ENCODE measurements at places on chromosomes 3 and 15.
A peak's percentile ranks its signal among the peaks of the same experiment; 100 is the strongest.

GRCh38 chr15:57697588-57697987 lies 8.9 kb upstream of the POLR2M start:
- no peak for DNase-seq

DNA sequence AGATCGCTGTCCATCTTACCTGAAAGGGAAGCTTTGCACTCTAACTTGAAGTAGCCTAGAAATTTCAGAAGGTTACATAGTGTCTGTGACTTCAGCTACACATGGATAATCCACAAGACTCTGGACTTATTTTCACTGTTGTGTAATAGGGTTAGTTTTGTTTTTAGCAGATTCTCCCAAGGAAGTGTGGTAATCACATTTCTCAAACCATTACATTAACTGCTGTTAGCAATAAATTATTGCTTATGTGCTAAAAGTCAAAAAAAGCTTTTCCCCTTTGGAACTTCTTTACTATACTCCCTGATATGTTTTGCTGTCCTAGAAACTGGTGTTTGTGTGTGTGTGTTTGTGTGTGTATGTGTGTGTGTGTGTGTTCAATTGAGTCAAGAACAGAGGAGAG lies 351.8 kb upstream of the TPRG1 start:
- DNase-seq = no peak

- DNase-seq = peak; percentile 13
Measured at GRCh38 chr15:96326328-96327154, 4.0 kb upstream of the NR2F2 start.

DNA sequence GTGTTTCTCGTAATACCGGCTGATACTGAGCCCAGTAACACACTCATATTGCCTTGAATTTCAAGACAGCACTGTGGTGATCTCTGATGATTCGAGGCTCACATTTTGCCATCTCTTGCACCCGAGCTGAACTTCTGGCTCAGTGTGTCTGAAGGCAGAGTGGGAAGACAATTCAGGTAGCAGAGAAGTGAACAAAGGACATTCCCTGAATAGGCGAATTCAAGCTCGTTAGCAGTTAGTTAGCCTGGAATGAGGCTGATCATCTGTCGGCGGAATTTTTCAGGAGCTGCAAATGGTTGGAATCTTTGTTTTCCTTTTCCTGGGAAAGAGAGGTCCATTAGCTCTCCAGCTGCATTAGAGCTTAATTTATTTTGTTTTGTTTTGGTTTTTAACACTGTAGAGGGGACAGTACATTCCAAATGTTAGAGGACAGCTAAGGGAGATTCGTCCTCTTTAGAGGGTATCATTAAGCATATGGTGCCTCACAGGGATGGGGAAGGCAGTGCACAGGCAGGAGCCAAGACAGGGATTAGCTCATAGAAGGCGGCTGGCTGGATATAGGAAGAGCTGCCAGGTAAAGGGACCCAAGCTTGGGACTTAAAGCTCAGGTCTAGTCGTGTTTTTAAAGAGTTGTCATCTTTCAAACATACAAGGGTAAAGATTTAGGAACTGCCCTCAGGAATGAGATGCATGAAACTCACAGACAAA lies 119.7 kb upstream of the DLG1 start:
- no peak for DNase-seq

DNA sequence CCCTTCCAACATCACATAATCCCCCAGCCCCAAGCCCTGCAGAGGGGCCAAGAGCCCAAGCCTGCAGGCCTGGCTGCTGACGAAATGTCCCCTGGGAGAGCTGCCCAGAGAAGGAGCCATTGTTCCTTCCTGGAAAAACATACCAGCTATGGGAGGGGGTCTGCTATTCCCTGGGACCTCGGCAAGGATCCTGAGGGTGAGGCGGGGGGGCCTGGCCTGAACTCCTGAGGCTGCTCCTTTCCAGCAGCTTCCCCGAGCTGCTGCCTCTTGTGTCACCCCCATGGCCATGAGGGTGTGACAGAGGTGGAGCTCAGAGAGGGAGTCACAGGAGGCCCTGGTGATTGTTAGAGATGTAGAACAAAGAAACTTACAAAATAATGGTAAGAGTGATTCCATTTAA lies 12.9 kb downstream of the LOXL1 start:
- DNase-seq = no peak

GRCh38 chr3:66761093-66761780 lies 236.9 kb upstream of the KBTBD8 start:
- no peak for DNase-seq

GRCh38 chr3:80052271-80052670 lies 284.5 kb upstream of the ROBO1 start:
- no peak for DNase-seq

DNA sequence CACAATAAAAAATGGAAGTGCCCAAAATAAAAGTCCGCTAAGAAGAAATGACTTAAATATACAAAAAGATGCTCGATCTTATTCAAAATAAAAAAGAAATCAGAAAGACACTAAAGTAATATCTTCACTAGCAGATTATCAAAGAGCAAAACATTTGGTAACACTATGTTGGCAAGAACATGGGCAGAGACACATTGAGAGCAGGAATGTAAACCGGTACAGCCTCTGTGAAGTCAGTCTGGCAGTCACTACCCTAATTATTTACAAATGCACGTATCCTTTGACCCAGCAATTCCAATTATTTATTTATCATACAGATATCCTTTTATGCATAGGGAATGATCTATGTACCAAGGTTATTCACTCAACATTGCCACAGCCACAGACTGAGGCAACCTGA lies 34.5 kb downstream of the TBL1XR1 start:
- DNase-seq = no peak

DNA sequence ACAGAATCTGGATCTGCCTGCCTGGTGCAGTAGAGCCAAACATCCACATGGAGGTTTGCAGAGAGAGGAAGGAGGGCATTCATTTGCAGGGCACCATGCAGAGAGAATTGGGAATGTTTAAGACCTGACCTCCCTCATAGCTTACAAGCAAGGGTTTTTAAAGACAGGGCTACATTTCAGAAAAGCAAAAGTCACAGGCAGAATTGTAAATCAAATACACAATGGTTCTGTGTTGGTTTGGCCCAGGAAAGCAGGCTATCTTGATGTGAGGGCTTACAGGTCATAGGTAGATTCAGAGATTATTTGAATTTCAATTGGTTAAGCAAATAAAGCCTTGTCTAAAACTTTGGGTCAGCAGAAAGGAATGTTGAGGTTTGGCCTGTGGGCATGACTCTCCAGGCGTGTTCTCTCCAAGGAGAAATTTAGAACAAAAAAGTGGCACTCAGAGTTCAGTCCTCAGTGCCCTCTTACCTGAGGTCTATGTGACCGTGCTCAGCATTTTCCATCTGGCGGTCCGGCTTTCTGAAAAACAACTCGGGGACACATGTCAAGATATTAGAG lies 91.5 kb downstream of the CD47 start:
- no peak for DNase-seq

DNA sequence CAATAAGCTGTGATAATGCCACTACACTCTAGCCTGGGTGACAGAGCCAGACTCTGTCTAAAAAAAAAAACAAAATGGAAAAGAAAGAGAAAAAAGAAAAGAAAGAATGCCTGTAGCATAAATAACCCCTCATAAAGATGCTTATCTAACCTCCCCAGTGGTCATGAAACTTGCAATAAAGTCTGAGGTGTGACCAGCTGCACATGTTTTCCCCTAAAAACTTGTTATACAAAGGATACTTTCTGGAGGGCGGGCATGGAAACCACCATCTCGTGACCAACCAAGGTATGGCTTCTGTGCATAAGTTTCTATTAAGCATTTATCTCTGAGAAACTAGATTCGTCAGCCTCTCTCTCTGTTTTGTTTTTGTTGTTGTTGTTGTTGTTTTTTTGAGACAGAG lies 21.8 kb downstream of the CCDC32 start:
- DNase-seq = no peak

- no peak for DNase-seq
Measured at GRCh38 chr15:91769894-91770293, 83.6 kb upstream of the SLCO3A1 start.

DNA sequence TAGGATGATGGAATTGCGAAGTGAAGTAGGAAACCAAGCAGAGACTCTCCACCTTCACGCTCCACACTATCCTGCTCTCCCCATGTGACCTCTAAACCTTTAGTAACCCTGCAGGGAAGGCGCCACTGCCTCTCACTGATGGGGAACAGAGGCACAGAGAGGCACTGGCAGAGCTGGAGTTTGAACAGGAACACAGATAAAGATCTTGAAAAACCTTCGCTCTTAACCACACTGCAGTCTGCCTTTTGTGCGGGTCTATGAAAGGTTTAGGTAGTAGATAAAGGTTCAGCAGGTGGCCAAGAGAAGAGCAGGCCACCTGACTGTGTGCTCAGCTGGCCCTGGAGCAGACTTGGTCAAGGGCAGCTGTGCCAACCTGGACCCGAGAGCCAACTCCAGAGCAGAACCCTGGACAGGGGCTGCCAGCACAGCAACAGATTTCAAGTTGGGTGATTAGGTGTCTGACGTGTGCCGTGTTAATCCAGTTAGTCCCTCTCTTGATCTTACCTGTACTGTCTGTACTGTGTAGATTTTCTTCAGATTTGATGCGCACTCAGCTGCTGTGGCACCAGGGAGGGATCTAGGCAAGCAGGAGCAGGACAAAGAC lies 15.2 kb downstream of the EIF4E3 start:
- no peak for DNase-seq

- DNase-seq = no peak
Measured at GRCh38 chr15:98714922-98715321, 66.6 kb downstream of the IGF1R start.

DNA sequence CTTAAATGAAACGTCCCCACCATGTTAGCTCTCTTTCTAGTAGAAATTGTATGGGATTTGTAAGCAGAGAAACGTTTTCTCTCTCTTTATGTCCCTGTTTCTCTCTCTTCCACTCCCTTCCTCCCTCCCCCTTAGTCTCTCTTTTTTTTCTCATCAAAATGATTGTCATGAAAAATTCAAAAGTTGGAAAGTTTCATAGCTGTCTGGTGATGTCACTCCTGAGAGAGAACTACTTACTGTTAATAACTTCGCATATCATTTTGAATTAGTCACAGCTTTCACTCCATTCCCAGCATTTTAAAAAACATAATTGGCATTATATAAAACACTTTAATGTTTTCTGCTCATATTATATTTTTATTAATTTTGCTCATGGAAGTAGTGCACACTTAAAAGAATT lies 331.1 kb downstream of the C3orf38 start:
- DNase-seq = no peak

- DNase-seq = no peak
Measured at GRCh38 chr3:177733936-177734335, 536.7 kb upstream of the TBL1XR1 start.

DNA sequence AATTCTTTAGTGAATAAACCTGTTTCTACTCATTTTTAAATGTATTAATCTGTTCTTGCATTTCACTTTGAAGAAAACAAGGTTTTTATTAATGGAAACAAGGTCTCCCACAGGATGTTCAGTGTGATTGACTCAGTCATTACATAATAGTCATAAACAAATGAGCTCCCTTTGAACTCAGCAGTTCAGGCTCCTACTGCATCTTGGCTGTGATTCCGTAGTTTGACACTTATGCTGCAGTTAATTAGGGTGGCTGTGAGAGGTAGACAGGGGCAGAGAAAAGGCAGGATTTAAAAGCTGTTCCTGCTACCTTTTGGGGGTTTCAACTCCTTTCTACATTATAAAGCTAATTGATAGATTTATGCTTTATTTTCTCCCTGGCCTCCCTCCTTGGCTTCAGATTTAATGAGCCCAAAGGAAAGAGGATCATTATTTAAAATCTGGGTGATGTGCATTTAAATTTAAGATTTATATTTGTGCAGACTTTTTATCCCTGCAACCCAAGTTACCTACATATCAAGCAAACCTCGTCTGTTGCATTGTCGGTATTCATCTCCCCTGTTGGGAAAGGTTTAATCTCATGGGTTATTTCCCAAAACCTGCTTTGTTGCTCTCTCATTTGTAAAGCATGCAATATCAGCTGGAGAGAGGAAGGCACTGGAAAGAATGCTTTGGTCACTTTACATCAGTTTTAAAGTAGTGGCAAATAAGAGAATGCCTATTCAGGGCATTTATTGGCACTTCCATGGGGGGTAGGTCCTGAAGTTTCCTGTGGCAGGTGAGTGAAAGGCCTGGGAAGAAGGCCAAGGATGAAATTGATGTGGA lies 345.0 kb upstream of the NR2E3 start:
- no peak for DNase-seq

GRCh38 chr3:34078418-34078817 lies 280.0 kb downstream of the PDCD6IP start:
- DNase-seq = no peak

DNA sequence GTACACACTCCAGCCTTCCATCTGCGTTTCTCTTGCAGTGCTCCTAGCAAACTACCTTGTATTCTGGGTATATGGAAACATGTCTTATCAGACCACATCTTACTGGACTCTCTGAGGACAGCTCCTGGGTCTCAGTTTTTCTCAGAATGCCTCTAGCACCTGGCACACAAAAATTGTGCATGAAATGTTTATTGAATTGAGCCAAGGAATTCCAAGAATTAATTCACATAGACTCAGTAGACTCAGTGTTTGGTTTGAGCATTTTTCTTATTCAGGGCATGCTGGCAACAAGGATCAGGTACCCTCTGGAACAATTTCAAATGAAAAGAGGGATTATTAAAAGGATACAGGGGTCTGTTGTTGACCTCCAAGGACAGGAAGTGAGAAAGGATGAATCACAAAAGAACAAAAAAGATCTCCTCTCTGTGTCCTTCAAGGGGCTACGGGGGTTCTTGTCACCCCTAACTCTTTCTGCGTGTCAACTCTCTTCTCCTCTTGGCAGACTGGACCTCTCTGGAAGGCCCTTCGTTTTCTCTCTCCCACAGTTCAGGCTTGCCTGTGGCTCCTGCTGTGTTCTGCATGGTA lies 270.0 kb upstream of the HES1 start:
- DNase-seq = no peak

GRCh38 chr3:182921665-182922355 lies 58.5 kb downstream of the DCUN1D1 start:
- no peak for DNase-seq

DNA sequence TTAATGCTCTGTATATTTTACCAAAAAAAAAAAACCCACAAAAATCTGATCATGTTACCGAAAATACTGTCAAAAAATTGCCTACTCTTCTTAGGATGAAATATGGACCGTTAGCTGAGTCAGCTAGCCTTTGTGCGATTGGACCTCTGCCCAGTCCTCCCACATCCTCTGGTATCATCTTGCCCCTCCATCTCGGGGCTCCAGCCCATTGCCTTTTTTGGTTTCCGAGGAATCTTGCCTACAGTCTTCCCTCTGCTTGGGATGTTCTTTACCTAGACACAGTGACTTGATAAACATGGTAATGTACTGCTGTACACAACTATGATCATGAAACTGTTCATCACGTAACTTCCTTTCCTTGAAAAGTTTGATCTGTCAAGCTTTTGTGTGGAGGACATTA lies 371.4 kb downstream of the SV2B start:
- DNase-seq = no peak

GRCh38 chr3:30012941-30013543 lies 593.4 kb upstream of the TGFBR2 start:
- peak; percentile 52 for DNase-seq

DNA sequence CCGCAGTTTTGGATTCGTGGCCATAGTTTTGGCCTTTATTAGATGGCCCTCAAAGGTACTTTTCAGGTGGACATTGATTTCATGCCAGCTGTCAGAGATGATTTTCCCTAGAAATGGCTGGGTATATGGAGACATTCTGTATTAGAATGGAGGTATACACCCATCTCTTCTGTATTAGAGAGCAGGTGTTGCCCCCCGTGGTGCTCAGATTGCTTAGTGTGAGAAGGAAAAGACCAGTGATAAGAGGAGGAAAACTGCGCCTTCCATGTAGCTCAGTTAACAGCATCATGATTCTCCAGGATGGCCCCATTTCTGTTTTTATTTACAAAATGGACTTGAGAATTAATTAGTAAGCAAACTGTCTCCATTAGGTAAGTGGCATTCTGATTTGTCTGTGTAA lies 145.9 kb downstream of the IGF1R start:
- no peak for DNase-seq

Data from smooth muscle cell of the brain vasculature (primary cell).